Fibroblast of skin of abdomen (primary cell): ENCODE measurements at places on chromosomes 4 and X.

DNA sequence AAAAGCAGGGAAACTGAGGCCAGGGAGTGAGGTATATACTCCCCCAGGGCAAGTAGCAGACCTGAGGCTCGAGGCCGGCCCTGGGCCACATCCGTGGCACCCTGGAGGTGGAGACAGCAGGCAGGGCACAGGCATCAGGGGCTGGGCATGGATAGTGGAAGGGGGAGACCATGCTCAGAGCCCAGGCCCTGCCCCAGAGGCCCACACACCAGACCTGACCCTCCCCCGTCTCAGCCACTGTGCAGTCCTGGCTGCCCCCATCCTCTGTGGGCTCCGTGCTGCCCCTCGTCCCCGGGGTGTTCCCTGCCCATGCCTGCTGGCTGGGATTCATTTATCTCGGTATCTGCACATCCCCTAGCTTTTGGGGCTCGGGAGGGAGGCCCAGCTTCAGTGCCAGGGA is 103.1 kb upstream of the NKX1-1 start:
- no peak for DNase-seq

GRCh38 chr4:77332696-77333270 is 175.8 kb downstream of the CCNG2 start:
- no peak for DNase-seq

- DNase-seq: no peak
Observed at GRCh38 chrX:72272868-72273267, 4.2 kb downstream of the RPS4X start.

DNA sequence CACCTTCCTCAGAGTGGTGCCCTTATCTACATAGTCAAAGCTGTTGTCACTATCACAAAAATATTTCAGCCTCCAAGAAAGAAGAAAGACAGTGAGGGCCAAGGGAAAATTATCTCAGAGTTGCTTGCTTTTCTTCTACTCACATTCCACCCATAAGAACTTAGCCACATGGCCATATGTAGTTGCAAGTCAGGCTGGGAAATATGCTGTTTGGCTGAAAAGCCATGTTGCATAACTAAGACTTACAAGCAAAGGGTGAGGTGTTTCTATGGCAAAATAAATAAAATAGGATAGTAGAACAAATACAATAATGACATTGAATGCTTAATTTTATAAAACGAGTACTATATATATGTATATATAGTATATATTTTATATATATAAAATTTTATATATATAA is 365.9 kb upstream of the PABPC4L start:
- DNase-seq: peak; percentile 23

- DNase-seq: peak; percentile 67
Observed at GRCh38 chr4:95267081-95267480, 281.7 kb downstream of the UNC5C start.
